Activated T-helper 1 cell treated with Interleukin-2 at 50 U/mL for 16 hours (primary cell): ENCODE measurements at places on chromosomes 1 and 21.

GRCh38 chr1:28601696-28602095 lies 9.6 kb downstream of the RAB42 start:
- no peak for DNase-seq

GRCh38 chr21:18089786-18090185 lies 154.8 kb upstream of the CHODL start:
- DNase-seq: no peak

DNA sequence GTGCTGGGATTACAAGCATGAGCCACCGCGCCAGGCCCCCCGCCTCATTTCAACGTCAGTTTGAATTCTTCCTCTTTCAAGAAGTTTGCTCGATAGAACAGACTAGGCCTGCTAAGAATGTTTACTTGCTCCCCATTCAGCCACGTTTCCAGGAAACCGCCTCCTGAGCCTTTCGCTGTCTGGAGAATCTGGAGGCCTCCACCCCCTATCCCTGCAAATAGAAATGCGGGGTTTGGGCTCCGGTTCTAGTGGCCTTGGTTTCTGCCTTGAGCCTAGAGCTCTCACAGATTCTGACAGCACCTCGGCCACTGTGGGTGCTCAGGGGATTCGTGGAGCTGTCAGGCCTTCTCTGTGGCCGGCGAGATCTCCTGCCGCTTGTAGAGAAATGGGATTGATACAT lies 84.3 kb downstream of the UBIAD1 start:
- DNase-seq: no peak

GRCh38 chr1:67571901-67572593 lies 113.0 kb upstream of the GADD45A start:
- DNase-seq: no peak

GRCh38 chr1:188466539-188466938 lies 1637.8 kb downstream of the PLA2G4A start:
- DNase-seq: no peak

DNA sequence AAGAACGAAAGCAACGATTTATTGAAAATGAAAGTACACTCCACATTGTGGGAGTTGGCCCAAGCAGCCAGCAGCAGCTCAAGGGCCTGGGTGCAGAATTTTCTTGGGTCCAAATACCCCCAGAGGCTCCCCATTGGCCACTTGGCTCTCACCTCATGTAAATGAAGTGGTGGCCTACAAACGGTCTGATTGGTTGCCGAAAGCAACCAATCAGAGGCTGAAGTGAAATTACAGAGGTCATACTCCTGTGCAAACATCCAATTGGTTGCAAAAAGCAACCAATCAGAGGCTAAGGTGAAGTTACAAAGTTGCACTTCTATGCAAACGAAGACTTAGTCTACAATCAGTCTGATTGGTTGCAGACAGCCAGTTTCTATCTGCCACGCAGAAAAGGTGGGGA lies 31.9 kb downstream of the FAM163A start:
- DNase-seq: no peak

- no peak for DNase-seq
Measured at GRCh38 chr1:17168091-17168876, 36.6 kb upstream of the PADI1 start.

GRCh38 chr1:50476800-50477199 lies 53.6 kb upstream of the DMRTA2 start:
- no peak for DNase-seq

- DNase-seq: no peak
Measured at GRCh38 chr21:43917515-43918384, 52.7 kb downstream of the AGPAT3 start.

DNA sequence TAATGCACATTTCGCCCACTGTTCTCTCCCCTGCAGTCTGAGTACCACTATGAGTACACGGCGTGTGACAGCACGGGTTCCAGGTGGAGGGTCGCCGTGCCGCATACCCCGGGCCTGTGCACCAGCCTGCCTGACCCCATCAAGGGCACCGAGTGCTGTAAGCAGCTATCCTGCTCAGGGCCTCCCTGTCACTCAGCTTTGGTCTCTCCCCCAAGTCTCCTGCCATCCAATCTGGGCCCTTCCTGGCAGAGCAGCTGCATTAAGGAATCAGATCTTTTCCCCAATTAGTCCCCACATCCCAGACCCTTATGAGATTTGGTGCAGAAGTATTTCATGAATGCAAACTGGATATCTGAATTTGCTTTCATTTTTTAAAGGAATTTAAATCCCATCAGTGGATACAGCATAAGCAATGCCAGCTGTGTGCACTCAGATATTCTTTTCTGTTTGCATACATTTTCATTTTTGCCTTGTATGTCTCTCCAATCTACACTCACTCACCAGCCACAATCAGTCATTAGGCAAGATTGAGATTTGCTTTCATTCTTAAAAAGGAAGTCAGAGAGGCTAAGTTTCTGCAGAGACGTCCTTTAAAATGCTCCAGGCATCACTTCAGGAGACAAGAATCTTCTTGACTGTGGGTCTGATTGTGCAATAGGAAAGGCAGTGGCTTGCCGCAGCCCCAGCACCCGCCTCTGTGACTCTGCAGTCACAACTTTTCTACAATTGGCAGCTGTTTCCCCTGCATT lies 48.1 kb downstream of the ELAPOR1 start:
- DNase-seq: no peak

- no peak for DNase-seq
Measured at GRCh38 chr1:3283849-3284248, 170.6 kb upstream of the ARHGEF16 start.

- no peak for DNase-seq
Measured at GRCh38 chr1:172723251-172723650, 64.3 kb downstream of the FASLG start.

GRCh38 chr1:185015631-185016030 lies 29.7 kb upstream of the RNF2 start:
- DNase-seq: no peak

GRCh38 chr1:113217447-113218208 lies 144.6 kb downstream of the LRIG2 start:
- no peak for DNase-seq

DNA sequence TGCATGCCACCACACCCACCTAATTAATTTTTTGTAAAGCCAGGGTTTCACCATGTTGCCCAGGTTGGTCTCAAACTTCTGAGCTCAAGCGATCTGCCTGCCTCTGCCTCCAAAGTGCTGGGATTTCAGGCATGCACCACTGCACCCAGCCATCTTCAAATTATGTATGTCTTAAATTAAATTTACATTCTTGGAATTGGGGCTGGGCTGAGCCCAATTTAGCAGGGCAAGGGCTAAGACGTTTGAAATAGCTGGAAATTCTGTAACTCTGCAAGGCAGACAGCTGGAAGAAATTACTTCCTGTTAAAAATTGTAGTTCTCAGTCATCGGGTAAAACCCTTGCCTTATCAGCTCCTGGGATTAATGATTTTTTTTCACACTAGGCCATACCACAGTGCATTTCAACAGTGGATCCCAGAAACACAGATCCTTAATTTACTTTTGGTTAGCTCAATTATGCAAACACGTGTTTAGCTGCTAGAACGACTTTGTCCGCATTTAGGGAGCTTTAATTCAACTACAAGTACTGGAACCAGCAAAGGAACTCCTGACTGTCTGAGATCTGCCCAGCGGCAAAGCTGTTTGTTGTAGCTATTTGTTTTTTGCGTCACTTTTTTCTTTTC lies 83.3 kb downstream of the OLFML3 start:
- no peak for DNase-seq

- DNase-seq: no peak
Measured at GRCh38 chr1:83960669-83961277, 38.2 kb downstream of the TTLL7 start.

DNA sequence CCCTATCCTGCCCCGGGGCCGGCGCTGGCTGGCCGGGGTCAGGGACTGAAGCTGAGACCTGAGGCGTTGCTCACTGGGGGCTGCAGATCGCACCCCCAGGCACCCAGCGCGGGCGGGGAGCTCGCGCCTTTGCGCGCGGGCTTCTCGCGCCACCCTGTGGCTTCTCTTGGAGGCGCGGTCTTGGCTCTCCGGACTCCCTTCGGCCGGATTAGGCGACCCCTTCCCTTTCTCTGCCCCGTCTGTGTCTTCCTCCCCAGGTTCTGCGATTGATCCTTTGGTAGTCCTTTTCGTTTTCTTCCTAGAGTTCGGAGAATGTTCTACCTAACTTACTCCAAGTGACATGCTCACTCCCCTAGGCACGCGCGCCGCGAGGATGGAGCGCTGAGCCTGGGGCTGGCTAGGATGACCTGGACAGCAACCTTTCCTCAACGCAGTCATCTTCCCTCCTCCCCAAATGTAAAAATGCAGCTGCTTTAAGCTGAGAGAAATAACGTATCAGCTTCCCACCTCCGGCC lies 495 bp upstream of the NTRK1 start:
- peak; percentile 30 for DNase-seq

DNA sequence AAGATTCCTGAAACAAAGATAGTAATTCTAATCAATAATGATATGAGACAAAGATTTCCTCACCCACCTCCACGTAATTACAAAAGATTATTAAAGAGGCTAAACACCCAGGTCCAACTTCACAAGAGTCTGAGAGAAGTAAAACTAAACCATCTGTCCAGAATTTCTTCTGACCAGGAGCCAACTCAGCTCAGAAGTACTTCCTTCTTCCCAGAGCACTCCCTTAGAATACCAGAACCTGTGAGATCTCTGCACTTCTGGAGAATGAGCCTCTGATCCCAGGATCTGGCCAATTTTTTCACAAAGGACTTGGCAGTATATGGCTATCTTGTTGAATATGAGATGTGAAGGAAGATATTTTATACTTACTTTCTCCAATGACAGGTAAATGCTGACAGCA lies 120.6 kb upstream of the PALMD start:
- no peak for DNase-seq

DNA sequence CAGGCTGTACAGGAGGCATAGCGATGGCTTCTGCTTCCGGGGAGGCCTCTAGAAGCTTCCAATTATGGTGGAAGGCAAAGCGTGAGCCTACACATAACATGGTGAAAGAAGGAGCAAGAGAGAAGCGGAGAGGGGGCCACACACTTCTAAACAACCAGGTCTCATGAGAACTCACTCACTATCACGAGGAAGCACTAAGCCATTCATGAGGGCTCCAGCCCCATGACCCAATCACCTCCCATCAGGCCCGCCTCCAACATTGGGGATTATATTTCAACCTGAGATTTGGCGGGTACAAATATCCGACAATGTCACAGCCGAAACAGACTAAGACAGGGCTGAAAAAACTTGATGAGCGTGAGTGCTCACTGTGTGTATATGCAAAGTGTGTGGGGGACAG lies 89.3 kb upstream of the CNIH3 start:
- no peak for DNase-seq

DNA sequence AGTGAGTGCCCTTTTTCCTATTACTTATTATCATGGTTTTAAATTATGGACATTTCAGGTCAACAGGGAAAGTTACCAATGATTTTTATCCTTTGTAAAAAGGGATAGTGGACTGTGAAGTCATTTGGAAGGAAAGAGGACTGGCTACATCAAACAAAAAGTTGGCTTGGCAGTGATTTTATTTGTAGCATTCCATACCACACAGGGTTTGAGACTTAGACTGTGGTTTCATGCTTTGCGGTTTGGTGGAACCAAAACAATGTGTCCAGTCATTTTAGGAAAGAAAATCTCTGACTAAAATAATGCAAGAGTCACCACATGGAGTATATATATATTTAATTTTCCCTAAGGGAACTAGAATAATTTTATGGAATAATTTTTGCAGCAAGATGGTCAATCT lies 239.5 kb downstream of the HMCN1 start:
- no peak for DNase-seq

DNA sequence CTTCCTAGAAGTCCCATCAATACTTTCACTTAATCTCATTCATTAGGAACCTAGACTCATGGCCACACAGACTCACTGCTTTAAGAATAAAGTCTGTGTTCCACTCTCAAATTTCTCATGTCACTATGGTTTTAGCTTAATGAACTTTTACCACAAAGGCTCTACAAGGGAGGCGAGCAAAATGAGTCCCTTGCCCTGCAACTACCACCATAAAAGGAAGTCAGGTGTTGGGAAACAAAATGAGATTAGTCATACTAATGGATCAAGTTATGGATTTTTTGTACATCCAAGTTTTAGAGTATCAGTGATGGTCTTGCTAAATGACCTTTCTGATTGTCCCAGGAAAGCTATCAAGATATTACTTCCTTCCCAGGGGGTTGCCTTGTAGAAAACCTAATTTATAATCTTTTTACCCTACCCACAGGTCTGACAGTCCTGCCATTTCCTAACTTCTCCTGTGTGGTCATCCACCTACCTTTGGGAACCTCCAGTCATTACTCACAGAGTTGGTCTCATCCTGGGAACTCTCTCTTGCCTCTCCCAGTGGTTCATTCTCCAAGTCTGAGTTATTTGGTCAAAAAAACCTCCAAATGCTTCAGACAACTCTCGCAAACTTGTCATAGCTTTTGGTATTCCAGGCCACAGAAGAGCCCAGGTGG lies 51.8 kb upstream of the SLC16A1 start:
- no peak for DNase-seq

- no peak for DNase-seq
Measured at GRCh38 chr1:153535242-153536011, at the start of gene S100A6. Gene S100A6 (minus strand): TSS chr1:153535991. CDS start chr1:153535339, 652 bp downstream.

GRCh38 chr1:234967121-234967520 lies 161.5 kb downstream of the TOMM20 start:
- DNase-seq: no peak

- no peak for DNase-seq
Measured at GRCh38 chr1:111516005-111516535, 12.6 kb upstream of the ADORA3 start.
